ENCODE measurements at places on chromosomes 6 and 20.

GRCh38 chr20:23403751-23404150, 17.5 kb downstream of the NAPB start:
- no peak for DNase-seq

GRCh38 chr20:44475694-44476560, at the start of gene TTPAL:
TSS of gene TTPAL (plus strand) at chr20:44475874. CDS start at chr20:44480000, 4,126 bp downstream.
- peak; percentile 53 for DNase-seq

GRCh38 chr6:19052219-19052618, 665.1 kb downstream of the RNF144B start:
- DNase-seq, result no peak

GRCh38 chr6:159606786-159607185, 86.3 kb downstream of the SOD2 start:
- no peak for DNase-seq

DNA sequence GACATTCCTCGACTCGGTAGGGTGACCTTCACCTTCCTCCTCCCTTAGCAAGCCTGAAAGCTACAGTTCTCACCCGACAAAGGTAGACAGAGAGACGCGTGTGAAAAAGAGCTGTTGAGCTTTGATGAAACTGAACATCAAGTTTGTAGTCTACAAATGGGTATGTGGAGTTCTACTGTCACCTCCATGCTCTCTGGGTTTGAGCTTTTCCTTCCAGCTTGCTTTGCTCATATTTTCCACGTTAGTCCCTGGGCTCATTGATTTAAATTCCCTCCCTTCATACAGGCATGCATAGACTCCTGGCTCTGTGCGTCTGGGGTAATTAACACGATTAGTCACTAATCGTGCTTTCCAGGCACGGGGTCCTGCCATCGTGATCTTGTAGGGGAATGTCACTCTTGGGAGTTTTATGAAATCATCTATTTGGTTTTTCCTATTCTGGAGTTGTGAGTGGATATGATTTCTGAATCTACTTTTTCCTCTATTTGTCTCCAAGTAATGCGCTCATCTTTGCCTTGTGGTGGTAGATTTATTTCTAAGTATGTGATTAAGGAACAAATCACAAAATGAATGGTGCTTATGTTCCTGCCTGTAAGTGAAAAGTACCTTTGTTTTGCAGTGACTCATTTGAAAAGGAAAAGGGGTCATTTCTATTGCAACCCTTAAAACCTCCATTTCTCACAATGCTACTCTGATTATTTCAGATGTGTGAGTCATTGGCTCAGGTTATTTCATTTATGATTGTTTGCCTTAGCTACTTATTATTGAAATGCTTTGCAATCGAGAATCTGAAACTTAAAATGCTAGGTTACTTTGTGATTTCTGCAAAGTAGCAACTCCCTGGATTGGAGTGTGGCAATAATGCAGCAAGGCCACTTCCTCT, 154.6 kb downstream of the ZDHHC14 start:
- DNase-seq, result no peak

- DNase-seq, result no peak
Measured at GRCh38 chr6:21578523-21578922, 15.0 kb upstream of the SOX4 start.

DNA sequence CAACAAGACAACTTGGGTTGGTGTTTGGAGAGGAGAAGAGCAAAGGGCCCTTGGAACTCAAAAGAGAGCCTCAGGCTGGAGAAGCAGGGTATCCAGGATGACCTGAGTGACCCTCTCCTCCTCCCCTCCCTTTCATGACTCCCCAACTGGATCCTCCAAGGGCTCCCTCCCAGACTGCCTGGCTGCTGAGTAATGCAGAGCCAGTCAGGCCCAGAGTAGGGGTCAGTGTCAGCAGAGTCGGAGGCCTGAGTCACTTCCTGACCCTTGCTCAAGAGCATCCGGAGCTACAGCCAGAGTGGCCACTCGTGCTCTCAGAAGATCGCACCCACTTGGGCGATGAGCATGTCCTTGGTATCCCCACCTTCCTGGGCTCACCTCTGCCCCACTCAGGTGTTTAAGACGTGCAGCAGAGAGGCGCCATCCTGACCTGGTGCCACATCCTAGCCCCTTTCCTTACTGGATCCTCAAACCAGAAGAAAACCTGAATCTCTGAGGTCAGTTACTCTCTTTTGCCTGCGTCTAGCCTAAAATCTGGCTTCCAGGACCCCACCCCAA, 2.8 kb upstream of the MAPK13 start:
- DNase-seq, result no peak

DNA sequence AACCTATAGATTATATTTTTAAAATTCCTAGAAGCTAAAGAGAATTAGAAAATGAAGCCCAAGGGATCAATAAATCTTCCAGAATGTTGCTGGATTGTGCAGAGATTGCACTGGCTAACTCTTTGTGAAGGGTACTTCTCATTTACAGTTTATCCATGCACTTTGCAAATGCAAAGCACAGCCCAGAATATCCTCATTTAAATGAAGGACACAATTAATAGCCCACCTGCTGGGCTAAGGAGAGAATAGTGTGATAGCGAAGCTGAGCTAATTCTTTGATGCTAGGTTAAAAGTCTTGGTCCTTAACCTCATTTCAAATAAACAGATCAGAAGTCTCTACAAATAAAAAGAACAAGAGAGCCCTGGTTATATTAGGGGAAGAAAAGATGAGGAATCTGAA, 72.5 kb downstream of the SMPDL3A start:
- DNase-seq, result no peak

GRCh38 chr6:148934961-148935360, 188.1 kb downstream of the UST start:
- no peak for DNase-seq

- DNase-seq, result no peak
Measured at GRCh38 chr6:14880677-14881076, 365.2 kb upstream of the JARID2 start.

DNA sequence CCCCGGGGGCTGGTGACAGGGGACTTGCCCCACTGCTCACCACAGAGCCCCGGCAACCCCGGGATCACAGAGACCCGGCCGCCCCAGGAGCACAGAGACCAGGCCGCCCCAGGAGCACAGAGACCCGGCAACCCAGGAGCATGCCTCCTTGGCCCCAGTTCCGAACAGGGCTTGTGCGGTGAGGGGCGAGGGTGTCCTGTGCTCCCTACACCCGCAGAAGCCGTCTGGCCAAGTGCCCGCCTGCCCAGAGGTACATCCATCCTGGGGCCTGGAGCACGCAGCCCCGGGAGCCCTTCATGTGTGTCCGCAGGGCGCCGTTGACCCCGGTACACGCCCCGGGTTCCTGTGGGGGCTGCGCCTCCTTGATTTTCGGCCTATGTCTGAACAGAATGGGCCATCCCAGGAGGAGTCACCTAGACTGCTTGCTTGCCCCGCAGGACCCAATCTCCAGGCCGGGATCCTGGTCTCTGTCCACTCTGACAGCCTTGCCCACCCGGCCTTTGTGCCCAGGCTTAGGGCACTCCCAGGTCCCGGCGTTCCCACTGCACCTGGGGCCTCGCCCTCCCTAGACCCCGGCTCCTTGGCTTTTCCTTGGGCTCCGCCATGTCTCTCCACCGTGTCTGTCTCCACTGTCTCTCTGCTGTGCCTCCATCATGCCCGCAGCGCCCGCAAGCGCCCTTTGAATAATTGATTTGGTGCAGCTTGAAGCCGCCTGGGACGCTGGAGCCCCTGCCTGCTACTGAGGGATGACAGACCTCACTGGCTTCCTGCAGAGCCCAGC, 219.8 kb downstream of the ERMARD start:
- no peak for DNase-seq

GRCh38 chr20:48064929-48065328, 279.6 kb upstream of the SULF2 start:
- DNase-seq, result no peak

- no peak for DNase-seq
Measured at GRCh38 chr6:70886661-70887060, 70.2 kb downstream of the B3GAT2 start.

DNA sequence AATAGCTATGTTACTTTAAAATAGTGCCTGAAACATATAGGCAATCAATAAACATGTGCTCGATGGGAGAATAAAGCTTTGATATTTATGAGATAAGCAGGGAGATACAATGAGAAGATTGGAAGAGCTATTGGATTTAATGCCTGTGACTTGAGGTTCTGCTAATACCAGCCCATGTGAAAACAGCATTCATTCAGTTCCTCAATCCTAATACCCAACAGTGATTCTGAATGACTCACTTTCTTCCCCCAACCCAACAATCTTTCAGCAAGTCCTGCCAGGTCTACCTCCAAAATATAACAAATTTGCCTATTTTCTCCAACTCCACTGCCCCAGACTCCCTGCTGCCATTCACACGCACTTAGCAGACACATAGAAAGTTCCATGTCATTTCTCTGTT, 26.6 kb upstream of the KLHL31 start:
- no peak for DNase-seq

GRCh38 chr20:58706975-58707681, 14.5 kb downstream of the NPEPL1 start:
- DNase-seq, result no peak

DNA sequence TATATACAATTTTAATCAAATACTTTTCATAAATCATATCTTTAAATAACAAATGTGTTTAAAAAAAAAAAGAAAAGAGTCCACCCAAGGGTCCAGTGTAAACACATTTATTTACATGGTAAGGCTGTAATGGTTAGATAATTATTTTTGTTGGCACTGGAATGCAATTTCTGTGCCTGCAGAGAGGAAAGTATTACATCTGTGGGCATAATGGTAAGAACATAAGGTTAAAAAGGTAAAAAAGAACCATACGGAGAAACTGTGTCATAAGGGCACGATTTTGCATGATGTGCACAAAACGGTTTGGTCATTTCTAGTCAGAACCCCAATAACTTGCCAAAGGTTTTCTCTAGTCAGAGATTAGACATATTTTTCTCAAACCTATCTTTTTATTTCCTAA, 54.3 kb downstream of the RWDD2A start:
- no peak for DNase-seq

- no peak for DNase-seq
Measured at GRCh38 chr6:79621579-79621978, 9.6 kb upstream of the SH3BGRL2 start.

- no peak for DNase-seq
Measured at GRCh38 chr6:11418290-11418905, 119.2 kb upstream of the TMEM170B start.

GRCh38 chr6:3798055-3798919, 46.8 kb upstream of the PXDC1 start:
- DNase-seq, result no peak

DNA sequence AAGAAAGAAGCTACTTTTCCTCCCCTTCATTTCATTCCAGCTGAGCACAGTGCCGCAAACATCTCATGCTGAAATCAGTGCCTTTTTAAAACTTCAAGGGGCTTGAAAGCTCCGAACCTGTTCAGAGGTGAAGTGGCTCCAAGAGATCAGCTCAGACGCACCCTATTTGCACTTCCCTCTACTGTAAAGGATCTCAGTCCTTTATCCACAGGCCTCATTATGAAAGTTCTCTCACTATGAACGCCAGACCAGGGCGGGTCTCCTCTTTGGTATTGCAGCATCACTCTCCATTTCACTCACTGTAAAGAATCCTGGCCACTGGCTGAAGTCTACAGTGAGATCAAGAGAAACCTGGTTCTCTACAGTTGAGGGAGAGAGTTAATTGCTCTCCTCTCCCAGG, 232.7 kb upstream of the POU3F2 start:
- DNase-seq, result no peak

DNA sequence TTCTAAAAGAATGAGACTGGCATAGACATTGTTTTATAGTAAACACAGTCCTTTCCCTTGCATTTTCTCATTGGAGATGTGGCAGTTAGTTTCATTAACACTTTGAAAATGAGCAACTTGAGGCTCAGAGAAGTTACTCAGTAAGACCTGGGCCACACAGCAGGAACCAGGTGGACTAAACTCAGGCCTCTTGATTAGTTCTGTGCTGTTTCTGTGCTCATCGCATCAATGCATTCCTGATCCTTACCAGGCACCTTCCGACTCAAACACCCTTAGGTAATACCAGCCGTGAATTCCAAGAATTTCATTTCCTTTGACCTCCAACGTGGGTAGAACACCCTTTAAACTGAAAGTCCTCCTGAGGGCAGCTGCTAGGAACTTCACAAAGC, 362.8 kb downstream of the ESR1 start:
- no peak for DNase-seq

DNA sequence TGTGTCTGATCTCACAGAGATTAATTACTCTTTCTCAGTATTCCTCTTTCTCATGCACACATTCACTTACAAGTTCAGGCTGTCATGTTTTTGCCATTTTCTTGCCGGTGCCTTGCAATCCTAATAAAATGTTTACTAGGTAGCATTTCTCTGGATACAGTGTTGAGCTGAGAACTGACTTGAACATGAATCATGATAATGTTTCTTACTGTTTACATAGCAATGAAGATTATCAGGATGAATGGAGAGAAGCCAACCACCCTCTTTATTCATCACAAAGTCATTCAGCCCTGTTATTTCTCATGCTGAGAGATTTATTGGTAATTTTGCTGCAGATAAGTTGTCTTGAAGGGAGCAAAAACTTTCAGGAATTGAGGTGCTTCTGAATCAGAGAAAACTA, 185.5 kb upstream of the ECI2 start:
- peak; percentile 98 for DNase-seq

DNA sequence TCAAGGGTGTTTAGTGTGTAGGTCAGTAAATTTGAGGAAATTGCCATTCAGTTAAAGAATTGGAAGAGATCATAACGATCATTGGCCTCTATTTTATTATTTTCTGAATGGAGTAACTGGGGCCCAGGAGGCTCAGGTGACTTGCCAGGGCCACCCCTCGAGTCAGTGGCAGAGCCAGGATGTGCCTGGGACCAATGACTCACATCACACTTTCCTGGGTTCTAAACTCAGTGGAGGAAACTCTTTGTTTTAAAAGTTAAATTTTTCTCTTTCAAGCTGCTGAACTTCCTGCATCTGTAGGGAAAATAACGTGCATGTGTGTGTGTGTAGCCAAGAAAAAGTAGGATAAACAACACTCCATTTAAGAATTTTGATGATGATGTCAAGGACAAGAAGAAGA, 135.5 kb downstream of the MYLK4 start:
- no peak for DNase-seq

- no peak for DNase-seq
Measured at GRCh38 chr6:36920546-36920945, 34.0 kb upstream of the PI16 start.

DNA sequence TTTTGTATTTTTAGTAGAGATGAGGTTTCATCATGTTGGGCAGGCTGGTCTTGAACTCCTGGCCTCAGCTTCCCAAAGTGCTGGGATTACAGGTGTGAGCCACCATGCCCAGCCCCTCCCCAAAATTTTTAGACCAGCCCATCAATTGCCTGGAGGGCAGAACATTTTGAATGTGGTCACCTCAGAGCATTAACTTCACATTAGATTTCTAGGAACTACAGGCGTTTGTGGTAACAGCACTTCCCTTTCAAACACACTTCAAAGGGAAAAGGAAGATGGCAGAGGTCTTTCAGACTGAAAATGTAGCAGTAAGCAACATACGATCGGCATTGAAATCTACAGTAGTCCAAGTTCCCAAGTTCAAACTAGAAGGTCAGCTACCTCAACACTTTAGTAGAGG, 12.3 kb upstream of the SLA2 start:
- no peak for DNase-seq

DNA sequence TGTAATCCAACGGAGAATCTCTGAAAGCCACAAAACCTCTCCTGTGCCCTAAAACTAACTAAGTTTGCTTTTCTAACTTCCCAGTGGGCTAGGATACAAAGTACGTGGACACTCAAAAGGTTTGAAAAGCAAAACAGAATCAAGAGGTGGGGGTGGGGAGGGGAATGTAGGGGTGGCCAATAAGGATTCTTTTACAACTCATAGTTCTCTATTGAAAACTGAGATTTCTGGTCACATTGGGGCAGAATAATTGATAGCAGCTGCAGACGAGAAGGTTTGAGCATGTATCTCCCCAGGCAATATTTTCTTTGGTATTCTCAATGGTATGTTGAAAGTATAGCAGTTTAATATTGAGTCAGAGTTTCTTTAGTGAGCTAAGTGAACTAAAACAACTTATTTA, 376.7 kb upstream of the CITED2 start:
- no peak for DNase-seq
